ENCODE measurements at places on chromosomes 5 and 9. TPM values are rescaled to one million over a fixed set of nuclear protein-coding genes. Genes with fewer than 3 reads are reported as not detected.
A peak's percentile ranks its signal among the peaks of the same experiment; 100 is the strongest.

The FGF10 gene
- total RNA-seq, result not detected

The RASEF gene
- 0.05 TPM for total RNA-seq

- no peaks in the 10 kb centered on the region for H3K4me1 ChIP-seq
- H3K36me3 ChIP-seq, result no peaks in the 10 kb centered on the region
- no peak overlapping the region for H3K4me3 ChIP-seq
- H3K27me3 ChIP-seq, result no peaks in the 10 kb centered on the region
- H3K27ac ChIP-seq, result no peak overlapping the region
Measured at GRCh38 chr9:108621991-108622855, 233.6 kb downstream of the ACTL7B start.

The NAIF1 gene
- 10.3 TPM for total RNA-seq

DNA sequence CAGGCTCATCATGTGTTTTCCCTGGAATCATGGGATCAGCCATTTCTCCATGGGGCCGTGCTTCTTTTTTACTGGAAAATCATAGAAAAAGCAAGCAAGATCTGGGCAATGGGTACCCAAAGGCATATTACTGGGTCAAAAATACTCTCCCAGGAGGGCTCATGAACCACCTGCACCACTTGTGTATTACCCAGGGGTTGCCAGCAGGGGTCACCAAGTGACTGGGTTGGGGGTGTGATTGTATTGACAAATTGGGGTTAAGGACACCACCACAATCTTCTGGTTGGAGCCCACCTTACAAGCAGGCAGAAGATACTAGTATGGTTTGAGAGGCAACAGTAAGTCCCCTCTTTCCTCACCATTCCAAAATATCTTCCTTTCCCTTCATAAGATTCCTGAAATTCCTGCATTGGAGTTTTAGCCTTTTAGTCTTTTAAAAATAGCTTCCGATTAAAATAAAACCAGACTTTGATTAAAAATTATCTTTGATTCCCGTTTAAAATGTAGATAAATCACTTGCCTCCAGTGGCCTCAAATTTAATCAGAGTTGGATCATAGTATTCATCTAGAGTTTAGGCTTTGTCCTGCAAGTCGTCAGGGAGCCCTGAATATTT, 603.3 kb downstream of the KIF4B start:
- H3K27me3 ChIP-seq, result no peaks in the 10 kb centered on the region
- DNase-seq, result no peak
- H3K4me3 ChIP-seq, result no peak overlapping the region

GRCh38 chr5:32272746-32273145, 40.0 kb downstream of the MTMR12 start:
- DNase-seq, result no peak
- H3K4me1 ChIP-seq, result peaks cover 39% of the 10 kb centered on the region
- peaks cover 17% of the 10 kb centered on the region for H3K36me3 ChIP-seq
- H3K27ac ChIP-seq, result peak overlapping the region; percentile 20
- no peaks in the 10 kb centered on the region for H3K27me3 ChIP-seq

The HMCN2 gene
- not detected for total RNA-seq

DNA sequence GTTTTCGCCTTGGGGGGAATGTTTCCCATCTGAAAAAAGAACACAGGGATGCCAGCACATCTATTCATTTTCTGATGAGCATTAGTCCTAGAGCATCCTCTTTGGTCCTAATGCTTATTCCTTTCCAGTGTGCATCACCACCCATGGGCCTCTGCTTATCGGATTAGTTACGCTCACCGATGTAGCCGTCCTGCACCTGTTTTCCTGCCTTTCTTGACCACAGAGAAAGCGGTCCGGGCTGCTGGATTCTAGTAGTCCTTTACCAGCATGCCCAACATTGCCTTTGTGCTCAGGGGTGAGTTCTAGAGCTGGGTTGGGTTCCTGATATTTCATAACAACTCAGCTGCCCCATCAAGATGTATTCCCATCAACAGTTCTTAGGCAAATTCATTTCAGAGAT, 2084.5 kb upstream of the C9orf72 start:
- DNase-seq, result no peak
- H3K36me3 ChIP-seq, result no peaks in the 10 kb centered on the region
- no peak overlapping the region for H3K27ac ChIP-seq
- no peak overlapping the region for H3K4me3 ChIP-seq

GRCh38 chr9:94157050-94157801, 73.0 kb downstream of the PTPDC1 start:
- H3K36me3 ChIP-seq, result no peaks in the 10 kb centered on the region
- H3K4me3 ChIP-seq, result no peak overlapping the region
- peaks cover 7% of the 10 kb centered on the region for H3K27me3 ChIP-seq

The INVS gene
- total RNA-seq, result 11.7 TPM

DNA sequence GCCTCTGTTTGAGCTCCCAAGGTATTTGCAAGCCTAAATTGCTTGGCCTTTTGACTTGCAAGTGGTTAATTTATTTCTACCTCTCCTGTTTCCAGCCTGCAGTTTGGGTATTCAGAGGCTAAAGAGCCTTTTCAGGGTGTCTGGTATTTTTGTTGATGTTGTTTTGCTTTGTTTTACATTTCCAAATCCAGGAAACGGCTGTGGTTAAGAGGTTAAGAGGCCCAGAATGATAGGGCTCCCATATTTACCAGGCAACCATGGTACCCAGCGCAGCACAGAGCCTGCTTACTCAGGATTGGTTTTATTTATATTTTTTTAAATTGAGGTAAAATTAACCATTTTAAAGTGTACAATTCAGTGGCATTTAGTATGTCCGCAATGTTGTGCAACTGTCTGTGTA, 92.1 kb downstream of the PDZD2 start:
- H3K4me1 ChIP-seq, result no peaks in the 10 kb centered on the region
- H3K36me3 ChIP-seq, result no peaks in the 10 kb centered on the region
- no peak overlapping the region for H3K4me3 ChIP-seq
- no peak overlapping the region for H3K27ac ChIP-seq
- DNase-seq, result no peak

- no peak overlapping the region for H3K27ac ChIP-seq
- no peaks in the 10 kb centered on the region for H3K36me3 ChIP-seq
- H3K27me3 ChIP-seq, result no peaks in the 10 kb centered on the region
- no peak overlapping the region for H3K4me3 ChIP-seq
Measured at GRCh38 chr9:123493627-123494026, 137.6 kb downstream of the CRB2 start.

DNA sequence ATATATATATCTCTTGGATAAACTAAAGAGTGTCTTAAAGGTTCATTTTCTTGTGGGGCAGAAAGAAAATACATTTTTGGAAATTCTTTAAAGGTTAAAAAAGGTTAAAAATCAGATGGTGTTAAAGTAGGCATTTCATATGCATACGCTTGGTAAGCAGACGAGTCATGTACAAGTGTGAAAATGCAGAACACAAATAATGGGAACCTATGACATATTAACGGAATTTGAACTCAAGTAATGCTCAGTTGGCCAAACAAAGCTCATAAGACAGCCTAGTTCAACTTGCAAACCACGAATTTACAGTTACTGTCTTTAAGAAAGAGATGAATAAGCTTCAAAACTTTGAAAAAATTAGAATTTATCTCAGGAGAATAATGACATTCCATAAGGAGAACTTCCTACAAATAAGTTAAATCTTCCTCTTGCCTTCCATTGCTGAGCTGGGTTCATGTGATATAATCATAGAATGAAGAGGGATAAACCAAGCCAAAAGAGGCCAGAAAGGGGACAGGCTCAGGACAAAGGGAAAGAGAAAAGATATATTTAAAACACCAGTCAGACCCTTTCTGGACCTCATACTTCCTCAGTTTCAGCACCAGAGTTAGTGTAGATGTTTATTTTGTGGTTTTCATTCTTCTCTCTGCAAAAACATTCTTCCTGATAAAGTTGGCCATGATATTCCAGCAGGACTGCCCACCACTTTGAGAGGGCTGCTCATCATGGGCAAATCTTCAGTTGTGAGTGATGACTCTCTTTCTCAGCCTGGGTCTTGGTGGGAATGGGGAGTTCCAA, 256.7 kb upstream of the CD180 start:
- H3K27me3 ChIP-seq, result no peaks in the 10 kb centered on the region
- no peak for DNase-seq
- no peaks in the 10 kb centered on the region for H3K4me1 ChIP-seq

- no peaks in the 10 kb centered on the region for H3K36me3 ChIP-seq
- H3K27ac ChIP-seq, result no peak overlapping the region
- H3K4me1 ChIP-seq, result no peaks in the 10 kb centered on the region
- no peak overlapping the region for H3K4me3 ChIP-seq
Measured at GRCh38 chr5:5932824-5933223, 445.5 kb downstream of the MED10 start.

GRCh38 chr5:10591159-10591558, 27.3 kb downstream of the ANKRD33B start:
- 0 out of 2 replicates have a peak, but pooled peaks cover 5% of the 10 kb centered on the region for H3K36me3 ChIP-seq
- H3K27ac ChIP-seq, result peak overlapping the region; percentile 42
- peak overlapping the region; percentile 28 for H3K4me3 ChIP-seq

The FBN2 gene
- 285 TPM for total RNA-seq

- peak overlapping the region; percentile 85 for H3K4me3 ChIP-seq
- H3K27ac ChIP-seq, result peak overlapping the region; percentile 57
- peaks cover 18% of the 10 kb centered on the region for H3K27me3 ChIP-seq
- DNase-seq, result no peak
Measured at GRCh38 chr9:136992819-136993369, 672 bp downstream of the PAXX start.

The MAML1 gene
- total RNA-seq, result 17.7 TPM

The LCN15 gene
- not detected for total RNA-seq
